ENCODE measurements at places on chromosomes 1 and 21.

- peak; percentile 50 for DNase-seq
Observed at GRCh38 chr1:14704846-14705245, 106.4 kb downstream of the KAZN start.

GRCh38 chr1:37692834-37693175 lies 489 bp downstream of the CDCA8 start:
- no peak for DNase-seq

DNA sequence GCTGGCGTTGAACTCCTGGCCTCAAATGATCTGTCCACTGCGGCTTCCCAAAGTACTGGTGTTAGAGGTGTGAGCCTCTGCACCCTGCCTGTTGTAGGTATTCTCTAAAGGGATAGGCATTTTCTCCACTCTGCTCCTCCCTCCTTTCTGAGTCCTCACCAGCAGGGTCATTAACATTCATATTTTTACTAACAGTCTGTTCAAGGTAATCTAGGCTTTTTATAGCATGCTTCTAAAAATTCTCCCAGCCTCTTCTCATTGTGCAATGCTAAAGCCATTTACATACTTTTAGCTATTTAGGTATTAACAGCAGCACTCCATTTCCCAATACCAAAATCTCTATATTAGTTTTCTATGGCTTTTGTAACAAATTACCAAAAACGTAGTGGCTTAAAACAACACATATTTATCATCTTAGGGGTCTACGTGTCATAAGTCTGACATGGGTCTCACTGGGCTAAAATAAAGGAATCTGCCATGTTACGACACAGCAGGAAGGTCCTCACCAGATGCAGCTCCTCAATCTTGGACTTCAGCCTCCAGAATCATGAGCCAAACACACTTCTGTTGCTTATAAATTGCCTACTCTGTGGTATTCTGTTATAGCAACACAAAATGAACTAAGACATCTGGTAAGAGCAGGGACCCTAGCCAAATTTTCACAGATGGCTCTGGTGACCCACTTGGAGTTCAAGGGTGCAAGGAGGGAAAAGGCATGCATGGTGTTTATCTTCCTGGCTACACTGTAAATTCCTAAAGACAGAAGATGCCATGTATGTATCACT lies 2.9 kb upstream of the SLC2A7 start:
- no peak for DNase-seq

DNA sequence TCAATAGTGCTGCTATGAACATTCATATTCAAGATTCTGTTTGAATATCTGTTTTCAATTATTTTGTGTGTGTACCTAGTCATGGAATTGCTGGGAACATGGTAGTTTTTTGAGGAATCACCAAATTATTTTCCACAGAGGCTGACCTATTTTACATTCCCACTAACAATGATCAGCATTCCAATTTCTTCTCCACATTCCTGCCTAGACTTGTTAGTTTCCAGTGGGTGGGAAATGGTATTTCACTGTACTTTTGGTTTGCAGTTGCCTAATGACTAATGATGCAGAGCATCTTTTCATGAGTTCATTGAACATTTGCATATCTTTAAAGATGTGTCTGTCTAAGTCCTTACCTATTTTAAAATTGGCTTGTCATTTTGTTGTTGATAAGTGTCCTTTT lies 1182.6 kb upstream of the B3GALT2 start:
- DNase-seq, result no peak

DNA sequence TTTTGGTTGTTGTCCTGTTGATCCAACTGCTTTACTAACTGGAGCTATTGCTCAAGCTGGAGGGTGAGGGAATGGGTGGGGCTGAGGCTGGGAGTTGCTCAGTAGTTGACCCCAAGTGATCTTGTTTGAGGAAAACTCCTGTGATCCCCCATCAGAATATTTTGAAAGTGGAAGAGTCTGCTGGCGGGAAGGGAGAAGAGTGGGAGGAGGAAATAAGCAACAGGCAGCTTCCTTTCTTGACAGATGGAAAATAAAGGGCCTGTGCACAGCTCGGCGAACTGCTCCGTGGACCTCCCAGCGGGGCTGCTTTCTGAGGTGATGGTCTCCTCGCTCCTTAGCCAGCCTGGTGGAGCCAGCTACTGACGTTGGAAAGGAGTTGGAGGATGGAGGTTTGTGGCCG lies 199.1 kb upstream of the LMO4 start:
- DNase-seq, result no peak

DNA sequence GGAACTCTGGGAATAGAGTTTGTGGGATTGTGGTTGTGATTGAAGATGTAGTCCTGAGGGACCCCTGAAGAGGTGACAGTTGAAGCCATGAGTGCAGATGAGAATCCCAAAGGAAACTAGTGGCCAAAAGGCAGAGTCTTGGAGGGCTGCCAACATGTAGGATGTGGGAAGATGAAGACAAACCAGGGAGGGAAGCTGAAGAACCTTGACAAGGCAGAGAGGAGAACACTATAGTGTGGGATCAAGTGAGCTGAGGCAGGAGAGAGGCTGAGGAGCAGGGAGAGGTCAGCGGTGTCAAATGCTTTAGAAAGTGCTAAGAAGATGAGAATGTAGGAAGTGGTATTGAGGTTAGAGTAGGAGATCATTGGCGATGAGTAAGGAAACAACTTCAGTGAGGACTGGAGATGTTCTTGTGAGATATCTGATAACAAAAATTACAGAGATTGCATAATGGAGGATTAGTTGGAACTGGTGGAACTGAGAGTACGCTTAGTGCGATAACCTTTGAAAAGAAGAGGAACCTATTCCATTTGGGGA lies 88.5 kb upstream of the VCAM1 start:
- DNase-seq, result no peak

GRCh38 chr1:146029117-146029516 lies 7.6 kb upstream of the HJV start:
- DNase-seq, result no peak

DNA sequence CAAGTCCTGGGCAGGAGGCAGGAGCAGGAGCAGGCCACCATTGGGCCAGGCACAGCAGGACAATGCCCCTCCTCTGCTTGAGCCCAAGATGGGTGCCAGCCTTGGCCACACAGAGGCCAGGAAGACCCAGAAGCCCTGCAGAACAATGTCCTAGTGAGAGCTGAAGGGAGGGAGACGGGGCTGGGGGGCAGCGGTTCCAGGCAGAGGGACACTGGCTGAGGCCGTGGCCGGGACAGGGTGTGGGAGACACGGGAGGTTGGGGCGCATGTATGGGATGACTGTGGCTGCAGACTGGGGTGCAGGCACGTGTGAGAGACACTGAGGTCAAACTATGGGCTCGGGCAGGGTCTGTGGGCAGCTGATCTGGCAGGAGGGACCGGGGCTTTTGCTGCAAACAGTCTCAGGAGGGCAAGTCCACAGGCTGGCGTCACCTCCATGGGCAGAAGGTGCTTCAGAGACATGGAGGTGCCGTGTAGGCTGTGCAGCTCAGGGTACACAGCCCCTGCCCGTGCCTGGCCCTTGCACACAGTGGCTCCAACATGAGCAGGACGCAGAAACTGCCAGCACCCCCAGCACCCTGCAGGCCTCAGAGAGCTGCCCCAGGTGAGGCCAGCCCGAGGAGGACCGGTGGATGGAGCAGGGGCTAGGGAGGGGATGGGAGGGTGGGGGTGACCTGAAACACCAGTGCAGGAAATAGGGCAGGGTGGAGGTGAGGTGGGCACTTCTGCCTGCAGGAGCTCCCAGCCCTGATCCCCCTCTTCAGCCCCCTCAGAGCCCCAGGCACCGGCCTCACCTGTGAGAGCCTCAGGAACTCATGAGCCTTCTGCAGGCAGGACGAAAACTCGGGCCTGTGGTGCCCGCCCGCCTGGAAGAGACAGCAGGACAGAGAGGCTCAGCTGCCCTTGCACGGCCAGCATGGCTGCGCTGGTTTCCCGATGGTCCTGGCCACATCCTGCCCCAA lies 19.5 kb downstream of the LSS start:
- DNase-seq, result no peak

DNA sequence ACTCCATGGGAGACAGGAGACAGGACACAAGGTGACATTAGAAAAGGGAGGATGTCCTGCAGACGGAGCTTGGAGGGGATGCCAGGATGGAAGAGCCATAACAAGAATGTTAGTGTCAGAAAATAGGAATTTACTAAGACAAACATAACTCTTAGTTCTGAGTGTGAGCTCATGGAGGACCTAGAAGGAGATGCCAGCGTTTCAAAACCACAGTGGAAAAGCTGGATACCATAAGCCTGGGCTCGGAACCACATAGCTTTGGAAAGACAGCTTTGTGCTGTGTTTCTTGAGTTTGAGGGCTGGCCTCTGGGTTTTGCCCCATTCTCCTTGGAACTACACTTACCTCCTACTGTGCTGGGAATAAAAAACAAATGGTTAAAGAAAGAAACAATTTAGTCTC lies 128.4 kb downstream of the S1PR1 start:
- DNase-seq, result no peak

DNA sequence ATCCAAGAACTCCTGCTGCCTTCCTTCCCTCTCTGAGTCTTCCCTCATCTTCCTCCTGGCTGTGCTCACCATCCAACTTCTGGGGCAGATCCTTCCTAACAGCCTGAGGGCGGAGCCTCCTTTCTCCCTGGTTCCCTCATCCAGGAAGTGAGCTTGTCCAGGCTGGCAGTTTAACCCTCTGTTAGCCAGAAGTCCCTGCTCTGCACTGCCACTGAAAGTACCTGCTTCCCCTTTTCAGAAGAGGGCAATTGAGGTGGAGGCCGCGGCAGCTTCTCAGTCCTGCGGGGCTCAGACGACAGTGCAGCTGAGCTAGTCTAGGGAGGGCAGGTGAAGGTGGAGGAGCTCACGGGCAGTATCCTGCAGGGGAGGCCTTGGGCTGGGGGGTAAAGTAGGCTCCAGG lies 149.1 kb downstream of the FCRL5 start:
- peak; percentile 75 for DNase-seq

- no peak for DNase-seq
Observed at GRCh38 chr1:29651684-29652665, 415.7 kb downstream of the PTPRU start.

DNA sequence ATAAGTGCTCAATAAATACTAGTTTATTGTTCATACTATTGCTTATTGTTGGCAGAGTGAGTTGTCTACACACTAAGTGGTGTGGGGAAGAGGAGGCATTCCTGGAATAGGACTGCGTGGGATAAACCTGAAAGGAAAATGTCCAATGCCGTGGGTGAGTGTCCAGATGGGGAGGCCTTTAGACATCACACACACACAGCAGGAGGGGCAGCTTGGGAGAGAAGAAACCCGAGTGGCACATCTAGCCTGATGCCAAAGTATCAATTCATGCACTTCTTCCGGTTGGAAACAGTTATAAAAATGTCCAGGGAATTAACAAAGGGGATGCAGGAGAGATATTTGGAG lies 27.3 kb downstream of the CCN1 start:
- no peak for DNase-seq

- no peak for DNase-seq
Observed at GRCh38 chr1:101158424-101158823, 78.4 kb upstream of the S1PR1 start.

- DNase-seq, result no peak
Observed at GRCh38 chr1:24865168-24865567, 64.9 kb downstream of the RUNX3 start.

- DNase-seq, result no peak
Observed at GRCh38 chr1:155012776-155013602, 10.4 kb downstream of the ZBTB7B start.

GRCh38 chr1:24790490-24790889 lies 45.2 kb downstream of the CLIC4 start:
- no peak for DNase-seq

DNA sequence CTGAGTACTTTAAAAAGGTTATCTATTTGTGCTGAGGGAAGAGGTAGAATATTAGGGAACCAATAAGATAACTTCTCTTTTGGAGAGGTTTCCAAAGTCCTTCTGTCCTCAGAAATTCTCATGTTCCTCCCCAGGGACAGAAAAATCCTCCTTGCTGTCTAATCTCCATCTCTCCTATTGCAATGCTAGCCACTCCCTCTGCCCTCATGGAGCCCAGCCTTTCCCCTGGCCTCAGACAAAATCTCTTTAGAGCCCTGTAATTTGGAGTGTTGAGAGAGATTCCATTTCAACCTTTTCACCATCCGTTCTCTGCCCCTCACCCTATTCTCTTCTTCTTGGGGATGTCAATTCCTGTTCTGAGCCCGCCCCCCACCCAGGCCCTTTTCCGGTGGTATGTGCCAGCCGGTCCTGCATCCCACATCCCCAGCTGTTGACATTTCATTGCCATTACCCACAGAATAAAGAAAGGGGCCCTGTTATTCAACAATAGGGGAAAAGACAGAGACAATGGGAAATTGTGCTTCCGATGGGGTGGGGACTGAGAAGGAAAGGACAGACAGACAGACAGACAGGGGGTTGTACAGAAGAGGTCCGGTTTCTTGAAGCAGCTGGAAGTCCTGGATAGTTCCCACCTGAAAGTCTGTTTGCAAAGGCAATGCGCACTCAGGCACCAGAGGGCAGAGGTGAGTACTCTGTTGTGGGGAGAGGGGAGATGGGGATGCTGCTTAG lies at the start of gene HAPLN2:
Gene HAPLN2 (plus strand): TSS at position 563 of the 729 bp plus-strand sequence. CDS start 4,076 bp downstream, outside the sequence.
- peak; percentile 29 for DNase-seq
